C1 segment of cervical spinal cord (tissue), 14 donors: ENCODE measurements at places on chromosomes 7 and 10.

DNA sequence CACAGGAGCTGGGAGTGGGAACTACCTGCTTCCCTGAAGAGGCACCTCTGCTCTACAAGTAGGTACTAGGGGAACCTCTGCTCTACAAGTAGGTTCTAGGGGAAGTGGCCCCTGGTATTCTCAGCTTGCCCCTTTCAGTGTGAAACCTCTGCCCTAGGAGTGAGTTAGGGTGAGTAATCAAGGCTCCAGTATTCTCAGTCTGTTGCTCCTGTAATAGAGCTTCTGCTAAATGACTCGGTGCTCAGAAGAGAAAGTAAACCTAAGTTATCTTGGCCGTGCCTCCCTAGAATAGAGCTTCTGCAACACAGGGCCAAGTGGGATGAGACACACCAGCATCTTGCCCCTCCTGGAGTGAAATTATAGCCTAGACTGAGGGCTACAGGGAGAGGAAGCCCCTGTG is 13.4 kb upstream of the RASSF4 start:
- DNase-seq = no peak

DNA sequence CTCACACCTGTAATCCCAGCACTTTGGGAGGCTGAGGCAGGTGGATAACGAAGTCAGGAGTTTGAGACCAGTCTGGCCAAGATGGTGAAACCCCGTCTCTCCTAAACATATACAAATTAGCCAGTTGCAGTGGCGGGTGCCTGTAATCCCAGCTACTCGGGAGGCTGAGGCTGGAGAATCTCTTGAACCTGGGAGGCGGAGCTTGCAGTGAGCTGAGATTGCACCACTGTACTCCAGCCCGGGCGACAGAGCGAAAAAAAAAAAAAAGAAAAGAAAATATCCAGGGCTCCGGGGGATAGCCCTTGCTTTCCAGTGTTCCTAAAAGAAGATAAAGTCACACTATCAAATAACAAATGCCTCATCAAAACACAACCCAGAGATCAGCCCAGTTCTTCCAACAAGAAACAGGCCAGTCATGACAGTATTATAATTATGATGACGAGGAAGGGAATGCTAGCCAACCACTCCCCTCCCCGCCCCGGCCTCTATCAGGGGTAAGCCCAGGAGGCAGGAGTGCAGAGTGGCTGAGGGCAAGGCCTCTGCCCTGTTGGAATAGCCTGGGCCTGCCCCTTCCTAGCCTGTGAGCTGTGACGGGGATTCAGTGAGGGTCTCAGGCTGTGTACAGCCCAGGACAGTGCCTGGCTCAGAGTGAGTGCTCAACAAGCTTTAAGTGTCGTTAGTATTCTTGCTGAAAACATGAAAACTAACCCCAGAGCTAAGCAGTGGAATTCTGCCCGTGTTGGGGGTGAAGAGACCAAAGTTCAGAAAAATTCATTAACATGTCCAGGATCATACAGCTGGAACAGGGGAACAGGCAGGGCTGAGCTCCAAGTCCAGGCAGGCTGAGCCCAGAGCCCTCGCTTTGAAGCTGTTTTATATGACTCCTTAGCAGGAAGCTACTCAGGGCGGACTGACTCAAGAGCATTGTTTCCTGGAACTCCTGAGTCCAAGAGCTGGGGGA is 54.3 kb downstream of the FAM241B start:
- DNase-seq = no peak

DNA sequence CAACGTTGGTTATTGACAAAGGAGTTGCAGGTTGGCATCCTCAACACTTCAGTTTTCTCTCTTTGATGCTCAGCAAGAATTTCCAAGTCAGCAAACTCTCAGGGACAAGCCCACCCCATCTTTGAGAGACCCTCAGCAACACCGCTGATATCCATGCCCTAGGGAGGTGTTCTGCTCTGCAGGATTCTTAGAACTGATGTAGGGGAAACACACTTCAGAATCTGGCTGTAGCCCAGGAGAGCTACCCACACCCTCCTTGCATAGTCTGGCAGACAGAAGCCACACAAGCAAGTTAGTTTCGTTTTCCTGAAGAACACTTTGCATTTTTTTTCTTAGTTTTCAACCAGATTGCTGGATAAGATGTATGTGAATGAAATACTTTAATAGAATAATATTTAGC is 822 bp downstream of the SAMD9L start:
- no peak for DNase-seq

DNA sequence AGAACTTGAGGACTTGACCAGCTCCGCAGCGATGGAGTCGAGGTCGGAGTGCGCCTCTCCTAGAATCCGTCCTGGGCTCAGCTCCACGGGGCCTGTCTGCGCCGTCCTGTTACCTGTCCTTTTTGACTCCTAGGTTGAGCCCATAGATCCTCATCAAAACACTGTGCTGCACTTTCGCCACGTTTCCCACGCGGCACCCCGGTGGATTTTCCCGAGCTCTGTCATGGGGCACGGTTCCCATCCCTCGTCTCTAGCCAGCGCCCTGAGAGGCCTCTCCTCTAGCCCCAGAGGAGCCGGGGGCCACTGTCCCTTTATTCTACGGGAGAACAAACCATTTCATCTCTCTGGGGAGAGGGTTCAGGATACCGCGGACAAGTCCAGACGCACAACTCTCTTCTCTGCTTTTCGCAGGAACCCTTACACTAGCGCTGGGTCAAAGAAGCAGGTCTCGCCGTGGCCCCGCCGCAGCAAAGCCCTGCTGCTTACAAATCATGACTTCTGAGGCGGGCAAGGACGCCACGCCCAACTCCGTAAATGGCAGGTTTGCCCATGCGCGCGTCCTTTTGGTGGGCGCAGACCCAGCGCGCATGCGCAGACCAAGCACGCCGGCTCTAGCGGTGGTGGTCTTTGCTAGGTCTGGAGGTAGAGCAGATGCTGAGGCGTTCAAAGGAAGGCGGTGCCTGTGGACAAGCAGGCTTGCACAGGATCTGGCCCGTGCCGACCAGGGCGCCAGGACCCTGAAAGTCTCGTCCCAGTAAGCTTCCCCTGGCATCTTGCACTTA is 10.3 kb upstream of the ANKRD7 start:
- DNase-seq = peak; percentile 62

DNA sequence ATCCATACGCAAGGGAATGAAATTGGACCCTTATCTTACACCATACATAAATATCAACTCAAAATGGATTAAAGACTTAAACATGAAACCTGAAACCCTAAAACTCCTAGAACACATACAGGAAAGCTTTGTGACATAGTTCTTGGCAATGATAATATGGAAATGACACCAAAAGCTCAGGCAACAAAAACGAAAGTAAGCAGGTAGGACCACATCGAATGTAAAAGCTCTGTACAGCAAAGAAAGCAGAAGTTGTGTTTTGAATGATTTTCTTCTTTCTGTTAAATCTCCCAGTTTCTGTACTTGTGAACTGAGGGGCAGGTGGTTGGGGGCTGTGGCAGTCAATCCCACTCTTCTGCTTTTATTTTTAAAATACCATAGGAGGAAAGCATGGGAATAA is 368.4 kb upstream of the PODXL start:
- no peak for DNase-seq

DNA sequence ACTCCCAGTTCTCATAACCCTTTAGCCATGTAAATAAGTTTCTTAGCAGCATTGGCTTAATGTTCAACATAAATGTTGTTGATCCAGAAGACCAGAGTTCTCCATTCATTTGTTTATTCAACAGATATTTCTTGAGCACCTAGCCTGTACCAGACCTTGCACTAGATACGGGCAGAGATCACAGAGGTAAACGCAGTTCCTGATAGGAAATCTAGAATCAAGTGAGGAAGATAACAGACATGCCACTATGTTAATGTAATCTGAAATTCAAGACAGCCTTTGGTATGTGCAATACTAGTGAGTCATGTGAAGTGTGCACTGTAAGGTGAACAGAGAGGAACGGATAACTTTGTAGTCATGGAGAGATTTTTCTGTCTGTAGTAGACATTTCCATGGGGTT is 3.0 kb downstream of the BUB3 start:
- no peak for DNase-seq

GRCh38 chr7:101826081-101826835 is 8.8 kb downstream of the CUX1 start:
- no peak for DNase-seq

DNA sequence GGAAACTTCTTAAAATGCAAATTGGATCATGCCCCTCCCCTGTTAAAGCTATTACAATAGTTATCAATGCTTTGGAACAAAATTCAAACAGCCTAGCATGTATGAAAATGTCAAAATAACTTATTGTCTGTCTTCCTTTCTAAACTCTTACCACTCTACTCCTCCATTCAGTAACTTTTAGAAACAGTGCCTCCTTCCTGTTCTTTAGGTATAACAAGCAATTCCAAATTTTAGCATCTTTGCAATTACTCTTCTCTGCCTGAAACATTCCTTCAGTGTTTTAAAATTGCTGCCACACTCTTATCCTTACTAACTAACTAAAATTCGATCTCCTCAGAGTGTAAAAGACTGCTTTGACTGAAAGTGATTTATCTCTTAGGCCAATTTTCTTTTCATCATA is 660.4 kb upstream of the LRRTM3 start:
- no peak for DNase-seq

- DNase-seq = no peak
Observed at GRCh38 chr10:121284936-121285335, 313.3 kb downstream of the FGFR2 start.

DNA sequence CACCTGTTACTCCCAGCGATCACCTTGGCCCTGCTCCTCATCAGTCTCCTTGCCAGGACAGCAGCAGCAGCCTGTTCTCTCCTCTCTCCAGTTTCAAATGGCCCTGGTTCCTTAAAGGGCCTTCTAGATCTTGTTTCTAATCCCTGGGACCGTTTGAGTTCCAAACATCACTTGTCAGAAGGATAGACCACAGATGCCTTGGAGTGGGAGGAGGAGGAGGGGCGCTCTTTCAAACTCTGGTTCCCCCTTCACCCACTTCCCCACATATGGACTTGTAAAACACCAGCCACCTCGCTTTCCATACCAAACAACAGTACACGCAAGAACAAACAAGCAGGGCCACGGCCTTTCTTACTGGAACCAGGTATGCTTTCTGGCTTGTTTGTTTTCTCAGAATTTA is 104.8 kb downstream of the PLXNA4 start:
- DNase-seq = no peak

- DNase-seq = no peak
Observed at GRCh38 chr10:90418869-90419652, 438.8 kb downstream of the HTR7 start.

- DNase-seq = no peak
Observed at GRCh38 chr10:11913079-11913641, 90.0 kb downstream of the PROSER2 start.

- DNase-seq = no peak
Observed at GRCh38 chr10:111999205-111999914, 184.2 kb downstream of the GPAM start.

GRCh38 chr10:124728071-124728829 is 15.9 kb downstream of the FAM53B start:
- DNase-seq = no peak

GRCh38 chr7:18565337-18565736 is 69.8 kb downstream of the HDAC9 start:
- no peak for DNase-seq

DNA sequence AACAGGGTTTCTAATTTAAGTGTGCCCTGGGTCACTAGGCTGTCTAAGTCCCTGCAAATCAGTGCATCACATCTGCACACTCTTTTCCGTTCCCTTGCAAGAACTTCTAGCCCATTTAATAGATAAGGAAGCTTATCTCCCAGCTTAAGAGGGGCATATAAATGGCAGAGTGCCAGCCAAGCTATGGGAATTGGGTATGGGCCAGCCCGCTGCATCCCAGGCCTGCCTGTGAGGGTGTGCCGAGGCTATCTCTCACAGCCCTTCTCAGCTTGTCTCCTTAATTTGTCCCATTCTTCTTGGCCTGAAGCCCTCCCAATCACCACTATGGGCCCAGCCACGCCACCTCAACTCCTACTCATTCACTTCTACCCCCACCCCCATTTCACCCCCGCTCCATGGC is 14.7 kb downstream of the AQP1 start:
- no peak for DNase-seq

DNA sequence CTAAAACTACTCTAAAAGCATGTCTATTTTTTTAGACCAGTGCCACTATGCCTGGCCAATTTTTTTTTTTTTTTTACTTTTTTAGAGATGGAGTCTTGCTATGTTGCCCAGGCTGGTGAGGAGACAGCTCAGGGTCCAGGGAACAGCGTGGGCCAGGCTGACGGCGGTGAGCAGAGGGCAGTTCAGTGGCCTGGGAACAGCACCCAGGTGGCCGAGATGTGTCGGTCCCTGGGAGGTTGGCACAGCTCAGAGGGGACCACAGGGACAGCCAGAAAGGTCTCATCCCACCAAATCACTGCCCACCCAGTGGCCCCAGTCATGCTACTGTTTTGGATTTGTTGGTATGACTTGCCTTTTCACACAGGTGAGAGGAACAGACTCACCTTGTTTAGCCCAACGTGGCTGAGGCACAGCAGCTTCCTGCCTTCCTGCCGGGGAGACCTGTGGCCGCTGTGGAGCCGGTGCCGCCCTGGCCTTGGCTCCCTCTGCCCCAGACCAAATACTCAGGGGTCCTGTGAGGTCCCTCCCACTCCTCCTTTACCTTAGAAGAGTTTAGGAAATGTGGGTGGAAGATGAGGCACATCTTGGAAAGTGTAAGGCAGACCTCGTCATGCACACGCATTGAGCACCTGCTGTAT is 109.6 kb downstream of the PTPRE start:
- no peak for DNase-seq

DNA sequence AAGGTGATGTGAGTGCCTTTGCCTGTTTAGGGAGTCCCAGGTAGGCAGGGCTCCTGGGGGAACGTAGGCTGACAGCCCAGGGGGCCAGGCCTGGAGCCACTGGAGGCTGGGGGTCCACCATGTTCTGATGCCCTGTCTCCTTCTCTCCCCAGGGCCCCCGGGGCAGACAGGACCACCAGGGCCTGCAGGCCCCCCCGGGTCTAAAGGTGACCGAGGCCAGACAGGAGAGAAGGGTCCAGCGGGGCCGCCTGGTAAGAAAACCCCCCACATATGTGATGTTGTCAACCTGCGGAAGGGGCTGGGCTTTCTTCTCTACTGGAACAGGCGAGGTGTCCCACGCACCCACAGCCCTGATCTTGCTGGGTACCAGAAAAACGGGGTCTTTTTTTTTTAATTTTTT is 85.2 kb downstream of the MYL10 start:
- DNase-seq = no peak

DNA sequence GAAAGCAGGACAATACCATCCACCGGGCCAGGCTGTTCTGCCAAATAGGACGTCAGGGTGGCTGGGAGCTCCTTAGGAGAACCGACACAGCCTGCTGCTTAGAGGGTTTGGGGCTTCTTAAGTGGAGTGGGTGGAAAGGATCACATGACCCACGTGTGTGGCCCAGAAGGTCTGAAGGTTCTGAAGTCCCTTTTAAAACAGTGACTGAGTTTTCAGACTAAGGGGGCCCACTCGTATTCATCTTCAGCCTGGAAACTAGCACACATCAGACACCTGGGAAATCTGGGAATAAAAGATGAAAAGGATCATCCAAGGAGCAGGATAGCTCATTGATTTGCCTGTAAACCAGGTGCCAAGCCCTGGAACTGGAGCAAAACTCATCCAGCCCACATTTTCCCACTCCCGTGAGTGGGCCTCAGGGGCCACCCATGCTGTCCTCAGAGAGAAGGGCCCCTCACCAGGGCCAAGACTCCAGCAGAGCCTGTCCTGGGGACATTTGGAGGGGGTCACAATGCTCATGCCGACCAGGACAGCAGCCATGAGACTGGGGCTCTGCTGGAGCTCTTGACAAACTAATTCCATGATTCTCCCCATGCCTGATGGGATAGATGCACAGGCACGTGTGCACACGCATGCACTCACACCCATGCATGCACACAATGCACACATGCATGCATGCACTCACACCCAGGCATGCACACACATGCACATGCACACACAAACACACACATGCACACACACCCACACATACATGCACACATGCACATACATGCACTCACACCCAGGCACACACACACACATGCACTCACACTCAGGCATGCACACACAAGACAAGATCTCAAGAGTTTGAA is 168.8 kb upstream of the PPP2R2D start:
- no peak for DNase-seq
